Stimulated activated CD8-positive, alpha-beta memory T cell treated with anti-CD3 and anti-CD28 coated beads, Interleukin-4, amount 100 ng/mL, for 48 hours (primary cell): ENCODE measurements at places on chromosomes 7 and 10.

DNA sequence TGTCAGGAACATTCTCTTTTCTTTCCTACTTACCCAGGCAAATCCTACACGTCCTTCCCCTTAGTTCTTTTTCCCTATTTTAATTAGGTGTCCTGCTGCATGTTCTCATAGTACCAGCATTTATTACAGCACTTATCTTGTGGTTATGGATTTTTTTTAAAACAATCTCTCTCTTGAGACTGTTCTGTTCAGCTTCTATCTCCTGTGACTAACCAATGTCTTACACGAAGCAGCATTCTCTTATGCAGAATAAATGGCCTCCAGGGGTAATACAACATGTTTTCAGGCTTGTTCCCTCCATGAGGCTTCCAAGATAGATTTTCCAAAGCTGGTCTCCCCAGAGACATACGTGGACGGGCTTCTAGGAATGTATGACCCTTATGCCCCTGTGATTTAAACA, 1096.1 kb upstream of the CELF2 start:
- no peak for DNase-seq

DNA sequence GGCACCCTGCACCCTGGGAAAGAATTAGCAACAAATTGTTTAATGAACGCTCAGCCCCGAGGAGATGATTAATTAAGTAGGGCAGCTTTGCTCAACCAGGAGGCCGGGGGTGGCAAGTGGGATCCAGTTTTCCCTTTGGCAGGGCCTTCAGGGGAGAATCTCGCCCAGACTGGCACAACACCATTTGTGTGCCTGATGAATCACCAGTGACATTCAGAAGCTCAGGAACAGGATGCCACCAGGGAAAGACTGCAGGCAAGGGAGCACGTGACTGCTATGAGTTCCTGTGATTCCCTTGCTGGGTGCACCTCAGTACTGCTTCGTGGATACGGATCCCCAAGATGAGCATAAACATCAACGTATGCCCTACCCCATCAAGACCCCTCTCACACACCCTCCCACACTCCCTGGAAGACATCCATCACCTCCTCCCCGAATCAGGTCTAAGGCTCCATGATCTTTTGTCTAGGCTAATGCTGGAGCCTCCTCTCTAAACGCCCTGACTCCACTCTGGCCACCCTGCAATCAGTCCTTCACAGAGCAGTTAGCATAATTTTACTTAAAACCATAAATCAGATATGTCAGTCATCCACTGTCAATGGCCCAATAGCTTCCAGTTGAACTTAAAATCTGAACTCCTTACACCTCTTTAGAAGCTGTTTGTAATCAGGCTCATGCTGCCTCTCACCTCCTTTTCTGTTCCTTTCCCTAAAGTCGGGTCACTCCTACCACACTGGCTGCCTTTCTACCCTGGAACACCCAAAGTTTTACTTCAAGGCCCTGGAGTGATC, 109.2 kb upstream of the AGK start:
- no peak for DNase-seq

DNA sequence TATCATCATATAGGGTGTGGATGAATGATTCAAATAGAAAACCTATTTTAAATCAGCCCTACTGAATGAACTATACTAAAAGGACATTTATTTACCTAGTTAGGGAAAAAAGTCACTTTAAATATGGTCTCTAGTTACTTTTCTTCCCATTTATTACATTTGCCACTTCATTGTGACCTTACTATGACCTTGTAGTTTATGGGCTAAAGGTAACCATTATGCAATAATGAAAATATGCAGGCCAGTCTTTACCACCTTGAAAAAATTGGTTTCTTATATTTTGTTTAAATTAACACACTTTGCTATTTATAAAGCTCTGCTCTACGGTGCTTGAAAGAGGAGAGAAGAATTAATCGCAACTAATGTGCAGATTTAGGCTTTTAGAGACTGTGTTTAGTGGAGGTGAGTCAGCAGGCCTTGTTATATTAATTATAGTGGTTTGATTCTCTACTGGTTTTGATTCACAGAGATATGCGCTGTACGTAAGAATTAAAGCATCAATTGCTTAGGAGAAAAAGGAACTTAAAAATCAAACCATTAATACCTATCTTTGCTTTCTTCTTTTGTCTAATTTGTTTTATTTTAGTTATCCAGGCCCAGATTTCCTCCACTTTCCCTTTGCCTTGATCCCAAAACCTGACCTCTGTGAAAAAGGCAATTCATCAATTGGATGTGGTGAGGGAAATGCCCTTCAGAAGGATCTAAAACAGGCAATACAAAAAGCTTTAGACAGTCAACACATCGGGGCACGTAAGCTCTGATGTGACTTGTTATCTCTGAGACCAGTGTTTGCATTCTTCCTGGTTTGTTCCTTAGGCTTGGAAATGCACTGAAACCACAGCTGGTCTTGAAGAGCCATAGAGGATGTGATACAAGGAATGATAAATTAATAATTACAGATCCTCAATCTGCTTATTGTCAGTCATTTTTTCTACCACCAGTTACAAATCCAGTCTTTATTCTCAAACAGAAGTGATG, 141.2 kb upstream of the HDAC9 start:
- DNase-seq: no peak

DNA sequence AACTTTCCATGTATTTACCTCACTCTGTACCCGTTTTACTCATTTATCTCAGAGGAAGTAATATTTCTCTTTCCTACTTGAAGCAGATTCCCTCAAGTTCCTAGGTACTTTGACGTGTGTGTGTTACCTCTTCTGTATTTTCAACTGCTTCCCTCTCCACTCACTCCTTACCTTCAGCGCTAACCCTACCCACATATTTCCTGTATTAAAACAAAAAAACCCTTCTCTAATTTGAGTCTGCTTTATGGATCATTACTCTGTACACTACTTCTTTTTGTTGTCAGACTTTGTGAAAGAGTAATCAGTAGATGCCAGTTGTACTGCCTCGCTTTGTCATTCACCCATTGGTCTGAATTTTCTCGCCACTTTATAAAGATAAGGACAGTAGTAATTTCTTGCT, 74.0 kb downstream of the CDK13 start:
- DNase-seq: no peak

- DNase-seq: peak; percentile 22
Measured at GRCh38 chr10:31124852-31125251, 93.2 kb upstream of the ZNF438 start.

GRCh38 chr7:102080434-102081243, 206.0 kb upstream of the SH2B2 start:
- no peak for DNase-seq

GRCh38 chr10:92657024-92657423, 32.7 kb upstream of the HHEX start:
- no peak for DNase-seq

- no peak for DNase-seq
Measured at GRCh38 chr10:118595064-118595420, 406 bp downstream of the PRLHR start.

DNA sequence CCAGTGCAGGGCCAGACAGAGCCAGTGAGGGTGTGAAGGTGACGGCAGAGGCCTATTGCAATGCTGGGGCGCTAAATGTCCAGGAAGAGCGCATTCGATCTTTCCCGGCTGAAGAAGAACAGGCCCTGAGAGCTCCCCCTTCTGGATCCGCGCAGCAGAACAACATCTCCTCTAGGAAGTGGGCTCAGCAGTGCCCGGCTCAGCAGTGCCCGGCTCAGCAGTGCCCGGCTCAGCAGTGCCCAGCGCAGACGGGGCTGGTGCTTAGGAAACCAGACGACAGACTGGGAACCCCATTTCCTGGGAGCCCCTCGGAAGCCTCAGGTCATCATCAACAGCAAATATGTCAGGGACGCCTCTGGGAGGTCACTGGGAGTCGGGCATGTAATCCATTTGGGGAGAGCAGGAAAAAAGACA, 4.7 kb upstream of the NOS3 start:
- DNase-seq: peak; percentile 79

- DNase-seq: no peak
Measured at GRCh38 chr7:3201937-3202710, 98.9 kb upstream of the SDK1 start.

DNA sequence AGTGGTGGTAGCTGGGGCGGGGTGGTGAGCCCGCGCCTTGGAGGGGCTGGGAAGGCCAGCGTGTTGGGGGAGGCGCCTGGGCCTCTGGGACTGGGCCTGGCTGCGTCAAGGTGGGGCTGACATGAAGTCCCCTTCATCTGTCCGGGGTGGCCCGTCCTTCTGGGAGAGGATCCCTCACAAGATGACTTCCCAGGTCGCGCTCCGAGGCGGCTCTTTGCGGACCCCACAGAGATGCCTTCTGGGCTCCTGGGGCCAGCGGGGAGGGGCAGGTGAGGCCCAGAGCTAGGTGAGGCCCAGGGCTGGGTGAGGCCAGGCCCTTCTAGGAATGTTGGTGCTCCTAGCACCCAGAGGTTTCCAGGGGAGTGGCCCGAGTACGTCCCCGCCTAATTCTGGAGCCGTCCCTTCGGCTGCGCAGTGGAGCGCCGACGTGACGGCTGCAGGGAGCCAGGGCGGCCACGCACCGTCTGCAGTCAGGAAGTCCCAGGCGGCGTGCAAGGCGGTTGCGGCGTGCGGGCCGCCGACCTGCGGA, 58.2 kb upstream of the NUPR2 start:
- no peak for DNase-seq

GRCh38 chr7:78429878-78430277, 631.3 kb downstream of the PHTF2 start:
- no peak for DNase-seq

DNA sequence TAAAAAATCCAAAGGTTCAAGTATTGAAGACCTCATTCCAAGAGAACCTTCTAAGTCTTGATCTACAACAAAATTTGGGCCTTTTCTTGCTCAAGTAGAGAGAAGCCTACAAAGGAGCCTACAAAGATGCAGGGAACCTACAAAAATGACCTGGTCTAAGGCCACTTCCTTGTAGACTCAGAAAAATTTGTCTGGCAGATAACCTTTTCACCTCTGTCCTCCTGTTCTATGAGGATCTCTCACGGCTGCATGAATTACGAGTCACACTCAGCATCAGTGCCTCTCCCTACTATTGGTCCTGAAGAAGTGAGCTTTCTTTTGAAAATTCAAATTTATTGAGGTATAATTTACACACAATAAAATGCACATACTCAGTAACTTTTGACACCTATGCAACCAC, 29.3 kb downstream of the CCNJ start:
- DNase-seq: no peak

GRCh38 chr10:74078037-74078436, 72.6 kb downstream of the AP3M1 start:
- peak; percentile 67 for DNase-seq

- DNase-seq: no peak
Measured at GRCh38 chr7:23333671-23334246, 34.6 kb downstream of the MALSU1 start.

DNA sequence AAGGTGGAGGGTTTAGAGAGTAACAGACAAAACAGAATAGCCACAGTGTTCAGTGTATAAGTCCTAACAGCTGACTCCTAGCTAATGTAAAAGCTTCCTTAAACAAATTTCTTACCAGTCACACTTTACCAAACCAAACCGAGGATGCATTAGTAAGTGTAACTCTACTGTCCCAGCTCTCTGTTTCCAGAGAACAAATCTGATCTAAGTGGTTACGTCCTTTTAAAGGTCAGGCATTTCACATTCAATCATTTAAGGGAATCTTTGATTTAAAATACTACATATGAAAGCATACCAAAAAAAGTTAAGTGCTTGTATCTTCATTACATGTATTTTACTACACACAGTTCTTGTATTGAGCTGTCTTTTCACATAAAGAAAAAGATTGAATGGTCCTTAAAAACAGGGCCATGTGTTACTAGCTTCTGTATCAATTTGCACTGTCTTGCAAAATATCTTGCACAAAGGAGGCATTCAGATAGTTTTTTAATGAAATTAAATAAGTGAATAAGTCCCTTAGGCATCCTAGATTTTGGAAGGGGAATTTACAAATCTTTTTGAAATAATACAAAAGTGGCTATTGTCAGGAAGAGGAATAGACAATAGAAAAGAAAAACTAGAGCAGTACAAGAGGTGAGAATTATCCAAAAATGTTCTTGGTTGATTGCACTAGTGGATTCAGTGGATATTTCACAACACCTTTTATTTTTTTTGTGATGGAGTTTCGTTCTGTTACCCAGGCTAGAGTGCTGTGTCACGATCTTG, 58.4 kb upstream of the SPOCK2 start:
- no peak for DNase-seq

GRCh38 chr10:107970512-107970911, 806.0 kb upstream of the SORCS1 start:
- no peak for DNase-seq

GRCh38 chr7:30690011-30690410, 7.8 kb upstream of the CRHR2 start:
- no peak for DNase-seq
